ENCODE measurements at places on chromosomes 3 and 15.

GRCh38 chr3:105832644-105833043 lies 36.2 kb downstream of the CBLB start:
- no peak for DNase-seq

DNA sequence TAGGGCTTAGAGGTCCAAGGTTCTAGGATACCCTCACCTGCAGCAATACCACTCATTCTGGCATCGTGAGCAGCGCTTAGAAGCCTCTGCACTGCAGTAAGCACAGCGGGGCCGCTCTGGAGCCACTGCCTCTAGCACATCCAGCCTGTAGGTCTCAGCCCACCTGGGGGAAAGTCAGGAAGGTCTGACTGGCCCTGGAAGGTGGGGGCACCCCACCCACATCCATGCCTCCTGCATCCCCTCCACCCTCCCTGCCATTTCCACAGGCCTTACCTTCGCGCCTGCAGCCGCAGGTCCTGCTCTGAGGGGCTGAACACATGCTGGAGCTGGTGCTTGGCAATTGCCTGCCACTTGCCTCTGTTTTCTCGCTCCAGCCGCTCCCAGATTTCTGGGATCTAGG lies 901 bp upstream of the RASSF1 start:
- no peak for DNase-seq

GRCh38 chr3:11465744-11466616 lies 177.7 kb downstream of the VGLL4 start:
- no peak for DNase-seq

GRCh38 chr3:178966299-178967176 lies 105.1 kb downstream of the ZMAT3 start:
- DNase-seq, result no peak

GRCh38 chr3:135229018-135229495 lies 434.0 kb downstream of the EPHB1 start:
- no peak for DNase-seq

DNA sequence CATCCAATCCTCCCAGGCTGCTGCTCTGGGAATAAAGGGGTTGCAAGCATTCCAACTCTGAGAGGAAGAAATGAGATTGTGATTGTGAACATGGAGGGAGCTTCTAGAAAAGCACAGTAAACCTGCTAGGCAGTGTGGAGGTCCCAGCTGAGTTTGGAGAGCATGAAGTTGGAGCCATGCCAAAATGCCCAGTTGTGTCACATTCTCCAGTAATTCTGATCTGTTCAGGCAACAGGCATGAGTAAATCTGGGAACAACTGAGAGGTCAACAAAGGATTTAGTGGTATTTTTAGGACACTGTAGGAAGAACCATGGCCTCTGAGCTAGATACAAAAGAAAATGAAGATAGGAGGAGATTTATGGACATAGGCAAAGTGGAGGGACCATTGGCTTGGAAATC lies 74.7 kb downstream of the CYP19A1 start:
- DNase-seq, result no peak

- DNase-seq, result no peak
Observed at GRCh38 chr3:41417574-41417973, 218.3 kb downstream of the CTNNB1 start.

- DNase-seq, result peak; percentile 55
Observed at GRCh38 chr15:59138243-59138642, 33.3 kb downstream of the CCNB2 start.

DNA sequence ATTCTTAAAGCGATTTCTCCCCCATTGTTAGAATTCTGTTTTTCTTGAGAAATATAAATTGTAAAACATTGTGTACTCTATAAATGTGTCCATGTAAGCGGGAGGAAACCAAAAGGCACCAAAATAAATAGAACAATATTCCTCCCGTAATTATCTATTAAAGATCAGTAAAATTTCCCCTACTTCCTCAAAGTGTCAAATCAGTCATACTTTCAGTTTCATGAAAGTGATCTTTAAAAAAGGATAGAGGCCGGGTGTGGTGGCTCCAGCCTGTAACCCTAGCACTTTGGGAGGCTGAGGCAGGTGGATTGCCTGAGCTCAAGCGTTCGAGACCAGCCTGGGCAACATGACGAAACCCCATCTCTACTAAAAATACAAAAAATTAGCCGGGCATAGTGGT lies 278.9 kb downstream of the MECOM start:
- no peak for DNase-seq

- no peak for DNase-seq
Observed at GRCh38 chr3:127857333-127857732, 35.0 kb upstream of the MGLL start.

- DNase-seq, result no peak
Observed at GRCh38 chr3:114519415-114519814, 225.6 kb downstream of the TIGIT start.

Measured in left lobe of liver (tissue), 2 donors.